Mesangial cell (primary cell): ENCODE measurements at places on chromosomes 7 and 10. TPM values are rescaled to one million over a fixed set of nuclear protein-coding genes. Genes with fewer than 3 reads are reported as not detected.

Gene DRGX
- not detected in 2 replicates for total RNA-seq

Gene SPAM1
- not detected in 2 replicates for total RNA-seq

Gene HOXA4
- total RNA-seq = 6.7 and 9.6 TPM in 2 replicates

Gene NXPH1
- total RNA-seq = not detected in 2 replicates

Gene FKBP6
- total RNA-seq = 0.16 TPM in 1 of 2 replicates, not detected in the other

Gene ZSCAN21
- total RNA-seq = 5.9 and 12.8 TPM in 2 replicates

Gene CD36
- total RNA-seq = 0.13 TPM in 1 of 2 replicates, not detected in the other

Gene MACROH2A2
- 46.4 and 46.8 TPM in 2 replicates for total RNA-seq

Gene OPN1SW
- not detected in 2 replicates for total RNA-seq

Gene SFTPA1
- not detected in 2 replicates for total RNA-seq

Gene WEE2
- total RNA-seq = not detected in 2 replicates

Gene CYP2C18
- total RNA-seq = not detected in 2 replicates

Gene ANKRD30A
- total RNA-seq = not detected in 2 replicates

Gene CFAP69
- 0.65 and 1.6 TPM in 2 replicates for total RNA-seq

Gene PTF1A
- total RNA-seq = not detected in 2 replicates

Gene LAMB1
- total RNA-seq = 241 and 438 TPM in 2 replicates

Gene DKK1
- 7.2 and 13.7 TPM in 2 replicates for total RNA-seq

Gene CALN1
- not detected in 2 replicates for total RNA-seq

Gene SDHAF3
- 8.9 and 21.0 TPM in 2 replicates for total RNA-seq

Gene TWIST1
- 1.1 and 4.6 TPM in 2 replicates for total RNA-seq
